ENCODE measurements at places on chromosomes 2 and 18.

DNA sequence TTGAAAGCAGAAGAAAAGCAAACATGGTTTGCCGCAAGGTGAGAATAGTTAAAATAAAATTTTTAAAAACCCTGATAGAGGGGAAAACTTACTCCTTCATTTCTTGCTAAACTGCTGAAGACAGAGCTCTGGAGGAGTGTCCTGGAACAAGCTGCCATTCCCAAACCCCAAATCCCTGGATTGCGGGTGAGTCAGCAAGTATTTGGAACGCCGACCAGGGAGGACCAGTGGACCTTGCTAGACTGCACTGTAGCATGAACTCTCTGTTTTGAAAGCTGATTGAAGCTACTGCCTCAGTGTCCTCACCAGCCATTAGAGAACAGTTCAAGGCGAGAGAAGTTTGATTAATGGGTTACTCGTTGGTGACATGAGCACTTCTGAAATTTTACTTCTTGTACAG lies 99.4 kb upstream of the RASGRP3 start:
- H3K27me3 ChIP-seq, result peaks cover 5% of the 10 kb centered on the region
- DNase-seq, result no peak
- no peak overlapping the region for H3K4me3 ChIP-seq
- H3K36me3 ChIP-seq, result no peaks in the 10 kb centered on the region

GRCh38 chr2:165013944-165014619 lies 58.8 kb upstream of the SLC38A11 start:
- no peaks in the 10 kb centered on the region for H3K4me1 ChIP-seq
- H3K27me3 ChIP-seq, result no peaks in the 10 kb centered on the region
- no peak overlapping the region for H3K27ac ChIP-seq
- no peak for DNase-seq
- no peaks in the 10 kb centered on the region for H3K36me3 ChIP-seq

DNA sequence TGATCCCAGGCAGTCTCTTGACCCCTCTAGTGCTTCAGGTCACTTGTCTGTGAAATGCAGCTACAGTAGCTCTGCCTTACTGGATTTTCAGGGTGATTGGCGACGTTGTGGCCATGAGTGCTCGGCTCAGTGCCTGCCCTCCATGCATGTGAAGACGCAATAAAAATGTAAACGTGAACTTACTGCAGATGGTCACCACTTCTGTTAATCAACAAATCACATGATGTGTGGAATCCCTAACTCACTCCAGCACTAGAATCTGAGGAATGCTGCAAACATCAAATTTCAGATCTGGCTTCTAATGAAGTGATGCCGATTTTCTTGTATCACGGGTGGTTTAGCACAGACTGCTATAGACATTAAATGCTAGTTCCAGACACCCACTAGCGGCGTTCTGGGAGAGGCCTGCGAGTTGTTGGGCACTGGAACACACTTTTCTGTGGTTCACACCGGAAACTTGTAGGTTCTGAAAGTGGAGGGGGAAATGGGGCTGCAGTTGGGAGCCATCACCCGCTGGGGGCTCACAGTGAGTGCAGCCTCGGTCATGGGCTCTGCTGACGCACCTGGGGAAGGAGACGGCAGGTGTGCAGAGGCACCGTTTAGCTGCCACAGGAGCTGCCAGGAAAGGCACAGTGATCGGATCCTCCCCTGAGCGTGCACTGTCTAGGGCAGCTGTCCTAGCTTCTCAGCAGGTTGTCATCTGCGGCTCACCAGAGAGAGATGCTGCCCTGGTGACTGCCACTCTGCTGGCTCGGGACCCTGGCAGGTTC lies 6.5 kb downstream of the CNDP1 start:
- no peaks in the 10 kb centered on the region for H3K4me1 ChIP-seq
- H3K27me3 ChIP-seq, result peaks cover 8% of the 10 kb centered on the region
- no peak for DNase-seq
- H3K4me3 ChIP-seq, result no peak overlapping the region

- no peak overlapping the region for H3K4me3 ChIP-seq
- H3K4me1 ChIP-seq, result no peaks in the 10 kb centered on the region
- no peak overlapping the region for H3K27ac ChIP-seq
- no peaks in the 10 kb centered on the region for H3K36me3 ChIP-seq
- H3K27me3 ChIP-seq, result no peaks in the 10 kb centered on the region
These were observed 135.6 kb downstream of the CDH2 start for GRCh38 chr18:28041366-28041765.

DNA sequence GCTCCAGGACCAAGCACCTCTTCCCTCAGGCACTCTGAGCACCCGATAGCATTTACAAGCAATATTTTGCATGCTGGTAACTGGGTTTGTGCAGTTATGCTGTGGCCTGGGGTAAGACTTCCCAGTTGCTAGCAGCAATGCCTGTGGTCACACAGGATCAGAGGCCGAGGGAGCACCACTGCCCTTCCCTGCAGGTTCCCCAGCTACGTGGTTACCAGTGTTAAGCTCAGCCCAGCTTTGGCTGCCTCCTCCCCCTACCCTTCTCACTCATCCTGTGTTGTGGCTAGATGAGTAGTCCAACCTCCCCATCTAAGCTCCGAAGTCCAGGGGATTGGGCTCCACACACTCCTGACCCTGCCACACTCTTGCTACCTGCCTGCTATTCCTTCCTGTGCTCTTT lies 141.1 kb downstream of the CELF4 start:
- no peaks in the 10 kb centered on the region for H3K4me1 ChIP-seq
- DNase-seq, result no peak
- no peak overlapping the region for H3K27ac ChIP-seq
- no peaks in the 10 kb centered on the region for H3K36me3 ChIP-seq
- H3K4me3 ChIP-seq, result no peak overlapping the region

- H3K36me3 ChIP-seq, result no peaks in the 10 kb centered on the region
- no peak overlapping the region for H3K27ac ChIP-seq
- peaks cover 4% of the 10 kb centered on the region for H3K4me1 ChIP-seq
- no peak overlapping the region for H3K4me3 ChIP-seq
These were observed 41.7 kb downstream of the TEX44 start for GRCh38 chr2:231634412-231634811.

DNA sequence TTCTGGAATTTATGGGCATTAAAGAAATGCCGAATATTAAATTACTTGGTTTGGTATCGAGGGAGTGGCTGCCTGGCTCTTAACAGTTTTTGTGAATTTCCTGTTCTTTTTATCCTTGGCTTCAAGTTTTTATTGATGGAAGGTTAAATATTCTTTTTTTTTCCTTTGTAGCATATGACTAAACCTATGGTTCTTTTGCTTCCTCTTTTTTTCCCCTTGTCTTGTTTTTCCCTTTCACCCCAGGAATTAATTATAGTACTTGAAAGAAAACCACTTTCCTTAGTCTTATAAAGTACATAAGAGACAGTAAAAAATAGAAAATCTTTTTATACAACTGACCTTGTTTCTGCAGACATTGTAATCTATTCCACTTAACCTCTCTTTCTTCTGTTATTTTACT lies 42.4 kb downstream of the MGAT5 start:
- H3K27ac ChIP-seq, result no peak overlapping the region
- peaks cover 11% of the 10 kb centered on the region for H3K36me3 ChIP-seq
- DNase-seq, result no peak
- H3K4me3 ChIP-seq, result no peak overlapping the region
- H3K27me3 ChIP-seq, result peaks cover 45% of the 10 kb centered on the region

DNA sequence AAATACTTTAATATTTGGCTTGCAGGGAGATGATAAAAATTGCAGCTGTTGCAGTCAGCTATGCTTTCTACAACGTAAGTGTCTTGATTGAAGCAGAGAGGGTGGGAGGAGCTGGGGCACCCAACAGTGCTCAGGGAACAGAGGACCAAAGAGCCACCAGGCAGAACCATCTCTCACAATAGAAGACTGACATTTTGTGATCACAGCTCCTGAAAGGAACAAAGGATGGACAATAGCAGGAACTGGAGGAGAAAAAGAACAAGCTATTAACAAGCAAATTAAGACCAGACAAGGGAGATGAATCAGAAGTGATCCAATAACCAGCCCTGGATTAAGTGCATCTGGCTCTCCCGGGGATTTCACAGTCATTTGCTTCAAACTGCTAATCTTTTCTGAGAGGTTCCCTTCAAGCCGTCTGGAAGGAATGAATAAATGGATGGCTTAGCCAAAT lies 65.7 kb upstream of the SMAD2 start:
- no peak for DNase-seq
- peaks cover 5% of the 10 kb centered on the region for H3K4me1 ChIP-seq
- no peak overlapping the region for H3K4me3 ChIP-seq
- H3K27me3 ChIP-seq, result peaks cover 8% of the 10 kb centered on the region
- H3K36me3 ChIP-seq, result no peaks in the 10 kb centered on the region

DNA sequence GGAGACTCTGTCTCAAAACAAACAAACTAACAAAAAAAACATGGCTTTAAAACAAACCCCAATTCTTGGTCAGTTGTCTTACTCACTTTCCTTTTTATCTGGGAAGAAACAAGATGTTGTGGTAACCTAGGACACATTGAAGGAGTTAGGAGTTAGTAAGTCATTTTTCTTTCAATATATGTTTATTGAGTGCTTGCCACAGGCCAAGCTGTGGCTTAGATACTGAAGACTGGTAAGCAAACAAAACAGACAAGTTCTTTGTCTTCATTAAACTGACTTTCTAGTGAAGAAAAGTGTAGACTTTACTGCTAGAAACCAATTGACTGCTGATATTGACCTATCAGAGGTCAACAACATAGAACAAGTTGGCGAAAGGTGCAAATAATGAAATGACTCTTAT lies 1228.3 kb upstream of the FAM98A start:
- no peaks in the 10 kb centered on the region for H3K4me1 ChIP-seq
- H3K27ac ChIP-seq, result no peak overlapping the region
- no peak for DNase-seq
- no peaks in the 10 kb centered on the region for H3K27me3 ChIP-seq
- H3K4me3 ChIP-seq, result no peak overlapping the region
- H3K36me3 ChIP-seq, result no peaks in the 10 kb centered on the region

DNA sequence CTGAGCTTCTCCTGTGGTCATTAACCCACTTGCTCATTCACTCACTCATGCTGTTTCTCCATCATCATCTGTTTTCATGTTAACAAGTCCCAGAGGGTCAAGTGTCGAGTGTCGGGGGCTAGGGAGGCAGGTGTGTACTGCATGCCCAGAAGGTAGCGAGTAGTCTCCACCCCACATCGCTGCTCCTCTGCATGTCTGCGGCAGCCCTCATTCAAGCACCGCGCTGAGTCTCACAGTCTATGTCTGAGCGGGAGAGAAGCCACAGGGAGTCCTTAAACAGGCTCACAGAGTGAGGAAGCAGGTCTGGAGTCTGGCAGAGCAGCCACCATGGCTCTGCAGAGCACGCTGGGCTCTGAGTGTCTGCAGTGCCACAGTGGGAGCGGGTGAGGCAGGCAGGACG lies 121.3 kb upstream of the IL1R2 start:
- no peaks in the 10 kb centered on the region for H3K27me3 ChIP-seq
- H3K4me3 ChIP-seq, result no peak overlapping the region
- H3K4me1 ChIP-seq, result peaks cover 9% of the 10 kb centered on the region
- no peak for DNase-seq

GRCh38 chr2:185628985-185629384 lies 109.6 kb upstream of the FSIP2 start:
- H3K36me3 ChIP-seq, result no peaks in the 10 kb centered on the region
- H3K4me3 ChIP-seq, result no peak overlapping the region
- H3K27me3 ChIP-seq, result no peaks in the 10 kb centered on the region
- H3K27ac ChIP-seq, result no peak overlapping the region
- no peak for DNase-seq

GRCh38 chr2:68907232-68907919 lies 36.2 kb upstream of the BMP10 start:
- peaks cover 14% of the 10 kb centered on the region for H3K36me3 ChIP-seq

GRCh38 chr2:96816127-96816835 lies at the start of gene CNNM3:
Gene CNNM3, plus strand, starts transcription at chr2:96816268. Its CDS starts 10 bp downstream, at chr2:96816278.
- H3K4me1 ChIP-seq, result peaks cover 54% of the 10 kb centered on the region
- peak within 1 kb of the TSS; percentile 92 for H3K4me3 ChIP-seq
- H3K27ac ChIP-seq, result peak within 1 kb of the TSS; percentile 51

- H3K27me3 ChIP-seq, result no peaks in the 10 kb centered on the region
- H3K27ac ChIP-seq, result peak overlapping the region; percentile 49
- no peaks in the 10 kb centered on the region for H3K36me3 ChIP-seq
These were observed 155.5 kb downstream of the TMEM247 start for GRCh38 chr2:46634905-46635304.

DNA sequence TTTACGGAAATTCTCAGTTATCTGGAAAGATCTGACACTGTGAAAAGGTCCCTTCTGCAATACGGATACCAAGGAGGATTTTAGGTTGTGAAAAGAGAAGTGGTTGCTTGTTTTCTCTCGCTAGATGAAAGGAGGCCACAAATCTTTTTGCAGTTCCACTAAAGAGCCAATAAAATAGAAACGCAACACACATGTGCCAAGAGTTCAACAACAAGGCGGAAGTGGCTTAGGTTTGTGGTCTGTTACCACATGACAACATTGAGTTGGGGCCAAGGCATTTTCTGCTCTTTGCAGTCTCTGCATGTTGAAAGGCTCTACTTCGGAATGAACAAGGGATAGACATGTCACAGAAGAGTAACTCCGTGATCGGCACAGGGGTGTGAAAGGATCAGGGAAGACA lies 115.7 kb upstream of the OSR1 start:
- no peaks in the 10 kb centered on the region for H3K36me3 ChIP-seq
- peak overlapping the region; percentile 24 for H3K27ac ChIP-seq
- DNase-seq, result peak; percentile 49

- no peak overlapping the region for H3K4me3 ChIP-seq
- H3K27me3 ChIP-seq, result no peaks in the 10 kb centered on the region
- peaks cover 2% of the 10 kb centered on the region for H3K36me3 ChIP-seq
These were observed 145.4 kb downstream of the KLHL29 start for GRCh38 chr2:23530206-23530908.

- H3K27ac ChIP-seq, result no peak overlapping the region
- no peak overlapping the region for H3K4me3 ChIP-seq
- H3K4me1 ChIP-seq, result no peaks in the 10 kb centered on the region
- no peaks in the 10 kb centered on the region for H3K27me3 ChIP-seq
- H3K36me3 ChIP-seq, result no peaks in the 10 kb centered on the region
These were observed 270.0 kb downstream of the CTNNA2 start for GRCh38 chr2:79782576-79783452.

DNA sequence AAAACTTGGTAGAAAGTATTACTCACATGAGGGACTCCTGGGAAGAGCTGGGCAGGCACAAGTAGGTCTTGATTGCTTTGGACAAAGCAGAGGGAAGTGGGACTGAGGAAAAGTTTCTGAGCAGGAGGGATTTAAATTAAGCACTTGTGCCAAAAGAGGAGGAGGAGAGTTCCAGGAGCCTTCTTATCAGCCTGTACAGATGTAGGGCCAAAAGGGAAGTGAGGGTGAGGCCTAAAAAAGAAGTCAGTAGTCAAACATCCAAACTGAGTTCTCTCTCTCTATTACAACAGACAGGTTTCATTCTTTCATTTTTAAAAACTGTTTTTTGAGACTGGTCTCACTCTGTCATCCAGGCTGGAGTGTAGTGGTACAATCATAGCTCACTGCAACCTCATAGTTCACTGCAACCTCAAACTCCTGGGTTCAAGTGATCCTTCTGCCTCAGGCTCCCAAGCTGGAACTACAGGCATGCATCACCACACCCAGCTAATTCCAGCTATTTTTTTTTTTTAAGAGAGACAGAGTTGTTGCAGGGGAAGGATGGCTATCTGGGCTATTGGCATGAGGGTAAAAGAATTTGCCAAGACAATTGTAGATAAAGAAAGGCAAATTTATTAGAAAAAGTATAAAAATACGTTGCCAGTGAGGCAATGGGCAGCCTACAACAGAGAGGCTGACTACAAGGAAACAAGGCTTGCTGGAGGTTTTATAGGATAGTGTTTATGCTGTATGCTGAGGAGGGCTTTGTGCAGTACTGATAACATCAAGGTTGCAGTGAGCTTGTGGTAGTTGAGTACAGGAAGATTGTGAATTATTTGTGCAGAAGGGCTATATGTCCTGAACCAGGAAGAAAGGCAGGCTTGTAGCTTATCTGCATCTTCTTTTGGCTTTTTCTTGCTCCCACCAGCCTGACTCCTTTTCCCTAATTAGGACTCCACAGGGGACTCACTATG lies 29.0 kb downstream of the CFAP210 start:
- no peaks in the 10 kb centered on the region for H3K36me3 ChIP-seq
- H3K4me1 ChIP-seq, result peaks cover 10% of the 10 kb centered on the region
- peaks cover 5% of the 10 kb centered on the region for H3K27me3 ChIP-seq
- no peak for DNase-seq
